Parietal lobe (tissue), 2 donors: ENCODE measurements at places on chromosomes 3 and 15. TPM values are rescaled to one million over a fixed set of nuclear protein-coding genes. Genes with fewer than 3 reads are reported as not detected.

Gene CD200
- total RNA-seq = 57.6 TPM

Gene NR1I2
- 0.63 TPM for total RNA-seq

Gene MEX3B
- 82.0 TPM for total RNA-seq

Gene KNG1
- total RNA-seq = not detected

Gene TMF1
- total RNA-seq = 48.8 TPM

Gene SKIL
- total RNA-seq = 66.4 TPM

Gene TIPARP
- 26.3 TPM for total RNA-seq

Gene GP5
- not detected for total RNA-seq

Gene SELENOK
- 24.1 TPM for total RNA-seq

Gene IQCH
- 2.8 TPM for total RNA-seq

Gene NT5DC2
- total RNA-seq = 71.7 TPM

Gene CPNE9
- total RNA-seq = 0.31 TPM

Gene ERICH6
- total RNA-seq = not detected

Gene MAGI1
- total RNA-seq = 103 TPM

Gene RCN2
- total RNA-seq = 72.0 TPM

Gene SPSB4
- total RNA-seq = 19.1 TPM

Gene CDHR4
- not detected for total RNA-seq

Gene GPR62
- 0.31 TPM for total RNA-seq

Gene PLSCR5
- not detected for total RNA-seq

Gene FRMD4B
- total RNA-seq = 110 TPM

Gene PIGZ
- total RNA-seq = 9.1 TPM

Gene ISLR
- 1.6 TPM for total RNA-seq

Gene SV2B
- 34.7 TPM for total RNA-seq

Gene DAZL
- total RNA-seq = not detected

Gene ITPKA
- 1.3 TPM for total RNA-seq

Gene ACAN
- 0.31 TPM for total RNA-seq

Gene AZI2
- total RNA-seq = 83.3 TPM

Gene DCUN1D1
- 47.0 TPM for total RNA-seq

Gene TAGLN3
- total RNA-seq = 141 TPM

Gene MKRN3
- 53.5 TPM for total RNA-seq

Gene PCYT1A
- 36.6 TPM for total RNA-seq

Gene AMOTL2
- 73.2 TPM for total RNA-seq

Gene SUMF1
- total RNA-seq = 44.1 TPM

Gene CHDH
- total RNA-seq = 1.3 TPM

Gene TNNC1
- not detected for total RNA-seq

Gene DET1
- total RNA-seq = 20.7 TPM

Gene PIERCE2
- 3.1 TPM for total RNA-seq

Gene LYZL4
- total RNA-seq = not detected

Gene GOLGA6A
- total RNA-seq = not detected

Gene ANKUB1
- total RNA-seq = 0.63 TPM

Gene DLG1
- 137 TPM for total RNA-seq

Gene IMPG2
- total RNA-seq = 2.8 TPM

Gene ACP3
- 0.63 TPM for total RNA-seq
